ENCODE measurements at places on chromosomes 4 and X. TPM values are rescaled to one million over a fixed set of nuclear protein-coding genes. Genes with fewer than 3 reads are reported as not detected.

Gene ODAPH
- not detected for total RNA-seq

Gene FAM47A
- total RNA-seq, result not detected

Gene OPRPN
- not detected for total RNA-seq

Gene S100G
- total RNA-seq, result not detected

Gene CCSER1
- total RNA-seq, result 155 TPM

Gene CFAP299
- total RNA-seq, result 4.2 TPM

Gene PRR32
- total RNA-seq, result not detected

Gene FSTL5
- 70.1 TPM for total RNA-seq

Gene FGA
- not detected for total RNA-seq

Gene IGSF1
- total RNA-seq, result 13.6 TPM

Gene TBC1D8B
- total RNA-seq, result 0.92 TPM

Gene SH3RF1
- 22.4 TPM for total RNA-seq

Gene PDZD4
- total RNA-seq, result 125 TPM

Gene ATP6AP2
- 162 TPM for total RNA-seq

Gene CENPI
- total RNA-seq, result 10.1 TPM

Gene TCEAL6
- total RNA-seq, result 10.1 TPM

Gene SNX12
- 59.5 TPM for total RNA-seq

Gene TBC1D9
- 112 TPM for total RNA-seq

Gene ZNF732
- total RNA-seq, result 0.69 TPM

Gene PNPLA4
- 12.2 TPM for total RNA-seq

Gene CYP4V2
- total RNA-seq, result 11.1 TPM

Gene GRSF1
- total RNA-seq, result 59.3 TPM

Gene RNF175
- total RNA-seq, result 45.7 TPM

Gene PPP3CA
- total RNA-seq, result 178 TPM

Gene MANBA
- 46.8 TPM for total RNA-seq

Gene BST1
- 1.2 TPM for total RNA-seq

Gene NR0B1
- total RNA-seq, result 1.4 TPM

Gene GRIA2
- total RNA-seq, result 473 TPM

Gene SULT1B1
- total RNA-seq, result 0.69 TPM

Gene IL9R
- total RNA-seq, result not detected

Gene MCF2
- total RNA-seq, result 36.0 TPM

Gene DUSP21
- not detected for total RNA-seq

Gene GPM6B
- 455 TPM for total RNA-seq

Gene BRS3
- 2.5 TPM for total RNA-seq

Gene APOO
- 33.0 TPM for total RNA-seq

Gene TRIM60
- total RNA-seq, result not detected

Gene CSAG2
- not detected for total RNA-seq

Gene NMU
- 4.2 TPM for total RNA-seq

Gene SOX3
- total RNA-seq, result 3.7 TPM

Gene PPP4R3C
- total RNA-seq, result not detected

Gene DHX15
- total RNA-seq, result 166 TPM

Gene CT45A1
- not detected for total RNA-seq

Gene ADH1B
- 0.23 TPM for total RNA-seq

Gene PGAM4
- not detected for total RNA-seq

Gene GYPE
- 0.23 TPM for total RNA-seq

Gene SH3D19
- total RNA-seq, result 19.4 TPM

Gene ADH7
- total RNA-seq, result not detected

Gene ALG13
- 55.6 TPM for total RNA-seq

Gene VCX3A
- not detected for total RNA-seq

Gene STK32B
- 18.2 TPM for total RNA-seq

Data from diencephalon (tissue), 1 donor.